ENCODE measurements at places on chromosomes 6 and 20. TPM values are rescaled to one million over a fixed set of nuclear protein-coding genes. Genes with fewer than 3 reads are reported as not detected.

The ID4 gene
- 1.5 TPM for total RNA-seq

The BMP7 gene
- total RNA-seq: 6.3 TPM

The OGFR gene
- total RNA-seq: 35.9 TPM

GRCh38 chr6:81382852-81383251 lies 369.6 kb downstream of the TENT5A start:
- no peak overlapping the region for H3K4me3 ChIP-seq
- no peak for DNase-seq
- no peaks in the 10 kb centered on the region for H3K27me3 ChIP-seq
- no peaks in the 10 kb centered on the region for H3K4me1 ChIP-seq
- H3K27ac ChIP-seq: no peak overlapping the region

DNA sequence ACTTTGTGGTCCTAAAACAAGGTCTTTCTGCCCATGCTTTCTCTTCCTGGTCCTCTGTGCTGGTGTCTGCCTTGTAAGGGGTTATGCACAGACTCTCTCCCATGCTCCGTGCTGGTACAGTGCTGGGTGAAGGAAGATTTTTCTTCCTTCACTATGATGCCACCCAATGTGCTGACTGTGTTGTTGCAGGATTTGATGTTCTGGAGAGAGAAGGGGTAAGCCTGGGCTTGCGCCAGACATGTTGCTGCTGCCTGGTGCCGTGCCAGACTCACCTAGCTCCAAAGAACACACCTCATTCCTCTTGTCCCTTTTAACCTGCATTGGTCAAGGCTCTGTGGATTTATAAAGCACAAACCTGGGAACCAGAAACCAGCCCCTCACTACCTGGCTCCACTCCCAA lies 28.4 kb upstream of the ARMH2 start:
- no peak for DNase-seq
- H3K4me3 ChIP-seq: no peak overlapping the region
- H3K36me3 ChIP-seq: peaks cover 63% of the 10 kb centered on the region
- H3K27me3 ChIP-seq: no peaks in the 10 kb centered on the region

- H3K36me3 ChIP-seq: no peaks in the 10 kb centered on the region
- H3K27me3 ChIP-seq: no peaks in the 10 kb centered on the region
- H3K4me1 ChIP-seq: no peaks in the 10 kb centered on the region
- DNase-seq: no peak
- no peak overlapping the region for H3K4me3 ChIP-seq
Observed at GRCh38 chr6:158161566-158162254, 6.4 kb downstream of the SERAC1 start.

GRCh38 chr6:5151360-5151954 lies 66.3 kb downstream of the PPP1R3G start:
- no peaks in the 10 kb centered on the region for H3K36me3 ChIP-seq
- H3K27me3 ChIP-seq: no peaks in the 10 kb centered on the region
- H3K4me1 ChIP-seq: no peaks in the 10 kb centered on the region
- no peak overlapping the region for H3K4me3 ChIP-seq

DNA sequence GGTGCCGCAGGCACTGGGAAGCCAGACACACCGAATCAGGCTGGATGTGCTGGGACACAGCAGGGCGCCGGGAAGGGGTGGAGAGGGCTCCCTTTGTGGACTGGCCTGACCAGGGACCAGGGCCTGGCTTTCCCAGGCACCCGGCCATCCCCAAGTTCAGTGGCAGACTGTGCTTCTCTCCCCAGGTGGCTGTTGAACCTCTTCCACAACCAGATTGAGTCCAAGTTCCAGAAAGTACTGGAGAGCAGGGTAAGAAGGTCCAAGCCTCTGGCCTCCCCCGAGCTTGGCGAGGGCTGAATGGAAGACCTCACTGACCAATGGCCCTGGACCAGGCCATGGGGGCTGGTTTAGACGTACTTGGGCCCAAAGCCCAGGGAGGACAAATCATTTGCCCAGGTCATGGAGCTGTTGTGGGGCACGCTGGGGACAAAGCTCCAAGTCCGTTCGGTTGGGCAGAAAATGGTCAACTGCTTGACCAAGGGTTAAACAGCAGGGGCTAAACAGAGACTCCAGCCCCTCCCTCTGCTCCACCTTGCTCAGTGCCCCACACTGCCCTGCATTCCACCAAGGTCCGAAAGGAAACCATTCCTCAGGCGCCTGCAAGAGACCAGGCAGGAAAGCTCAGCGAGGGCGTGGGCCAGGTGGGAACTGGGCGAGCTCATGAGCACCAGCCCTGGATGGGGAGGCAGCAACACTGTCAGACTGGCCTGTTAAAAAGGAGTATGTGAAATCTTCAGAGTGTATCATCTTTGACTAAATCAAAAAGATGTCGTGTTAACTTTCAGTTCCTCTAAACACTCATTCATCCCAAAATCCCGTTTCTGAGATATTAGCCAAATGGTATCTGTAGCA lies 9.1 kb downstream of the LBP start:
- H3K4me3 ChIP-seq: no peak overlapping the region
- no peaks in the 10 kb centered on the region for H3K4me1 ChIP-seq
- H3K27ac ChIP-seq: no peak overlapping the region
- no peaks in the 10 kb centered on the region for H3K36me3 ChIP-seq
- no peak for DNase-seq

- no peaks in the 10 kb centered on the region for H3K4me1 ChIP-seq
- H3K27me3 ChIP-seq: no peaks in the 10 kb centered on the region
- H3K27ac ChIP-seq: no peak overlapping the region
- H3K36me3 ChIP-seq: no peaks in the 10 kb centered on the region
- no peak for DNase-seq
Observed at GRCh38 chr20:24437196-24438082, 32.0 kb upstream of the SYNDIG1 start.

- no peaks in the 10 kb centered on the region for H3K4me1 ChIP-seq
- no peaks in the 10 kb centered on the region for H3K27me3 ChIP-seq
- DNase-seq: no peak
- H3K36me3 ChIP-seq: no peaks in the 10 kb centered on the region
- no peak overlapping the region for H3K4me3 ChIP-seq
Observed at GRCh38 chr6:149830731-149831307, 33.3 kb downstream of the LRP11 start.

- no peaks in the 10 kb centered on the region for H3K36me3 ChIP-seq
- H3K4me3 ChIP-seq: no peak overlapping the region
- no peak for DNase-seq
- no peaks in the 10 kb centered on the region for H3K4me1 ChIP-seq
Observed at GRCh38 chr6:170063431-170063830, 227.4 kb downstream of the DLL1 start.

GRCh38 chr6:11318835-11319813 lies 86.7 kb upstream of the NEDD9 start:
- DNase-seq: no peak
- no peak overlapping the region for H3K4me3 ChIP-seq
- no peaks in the 10 kb centered on the region for H3K27me3 ChIP-seq
- H3K4me1 ChIP-seq: peaks cover 15% of the 10 kb centered on the region

DNA sequence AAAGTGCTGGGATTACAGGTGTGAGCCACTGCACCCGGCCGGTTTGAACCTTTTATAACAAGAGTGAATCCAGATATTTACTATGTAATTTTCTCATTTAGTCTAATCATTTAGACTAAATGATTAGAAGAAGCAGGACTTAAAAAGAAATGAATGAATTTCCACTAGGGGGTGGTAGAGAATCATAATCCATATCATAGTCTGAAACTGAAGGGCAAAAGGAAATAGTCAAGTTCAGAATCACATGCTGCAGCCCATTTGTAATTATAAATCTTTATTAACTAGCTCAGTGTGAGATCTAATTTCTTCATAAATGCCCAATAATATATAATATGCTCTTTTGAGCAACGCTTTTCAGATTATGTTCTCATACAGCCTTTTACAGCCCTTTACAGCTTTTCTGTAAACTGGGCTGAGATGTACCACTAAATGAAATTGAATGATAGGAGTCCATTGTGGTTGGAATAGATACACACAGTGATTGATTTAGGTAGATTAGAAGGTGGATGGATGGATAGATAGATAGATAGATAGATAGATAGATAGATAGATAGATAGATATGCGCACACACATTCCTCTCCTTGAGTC lies 31.8 kb downstream of the PSMB9 start:
- peaks cover 16% of the 10 kb centered on the region for H3K27me3 ChIP-seq
- no peak overlapping the region for H3K27ac ChIP-seq
- H3K36me3 ChIP-seq: no peaks in the 10 kb centered on the region
- peak; percentile 79 for DNase-seq
- H3K4me1 ChIP-seq: no peaks in the 10 kb centered on the region

DNA sequence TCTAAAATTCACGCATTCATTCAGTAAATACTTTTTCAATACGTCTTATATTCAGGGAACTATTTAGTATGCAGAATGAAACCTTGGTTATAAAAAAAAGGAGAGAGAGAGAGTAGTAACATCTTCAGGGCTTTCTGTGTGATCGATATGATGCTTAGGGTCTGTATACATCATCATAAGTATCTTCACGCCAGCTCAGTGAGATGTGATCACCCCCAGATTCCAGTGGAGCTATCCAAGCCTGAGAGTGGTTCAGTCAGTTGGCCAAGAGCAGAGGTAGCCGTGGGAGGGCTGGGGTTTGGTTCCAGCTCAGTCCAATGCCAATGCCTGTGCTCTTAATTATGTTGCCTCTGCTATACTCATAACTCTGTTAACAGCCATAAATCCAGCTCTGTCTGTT lies 8.6 kb downstream of the CD83 start:
- no peak overlapping the region for H3K4me3 ChIP-seq
- peaks cover 23% of the 10 kb centered on the region for H3K4me1 ChIP-seq
- H3K36me3 ChIP-seq: peaks cover 3% of the 10 kb centered on the region
- no peak overlapping the region for H3K27ac ChIP-seq
- no peak for DNase-seq
- no peaks in the 10 kb centered on the region for H3K27me3 ChIP-seq

GRCh38 chr20:47175493-47175892 lies 181.0 kb downstream of the ZMYND8 start:
- H3K27me3 ChIP-seq: no peaks in the 10 kb centered on the region
- no peak overlapping the region for H3K4me3 ChIP-seq
- no peaks in the 10 kb centered on the region for H3K36me3 ChIP-seq
- no peaks in the 10 kb centered on the region for H3K4me1 ChIP-seq
- no peak overlapping the region for H3K27ac ChIP-seq
- no peak for DNase-seq
